ENCODE measurements at places on chromosomes 5 and 9. TPM values are rescaled to one million over a fixed set of nuclear protein-coding genes. Genes with fewer than 3 reads are reported as not detected.

Gene DMRTA1
- 0.66 TPM for total RNA-seq

Gene SARDH
- 5.0 TPM for total RNA-seq

Gene NEK6
- 83.1 TPM for total RNA-seq

Gene ARAP3
- 4.8 TPM for total RNA-seq

Gene FABP6
- not detected for total RNA-seq

Gene SLC12A7
- total RNA-seq, result 20.9 TPM

Gene SOHLH1
- total RNA-seq, result not detected

Measured in smooth muscle cell of the pulmonary artery (primary cell).